Activated CD4-positive, alpha-beta T cell treated with anti-CD3 and anti-CD28 coated beads, Interleukin-2, amount 10 ng/mL, durations not matched to agents 24 days and 14 days (primary cell): ENCODE measurements at places on chromosomes 3 and 15. TPM values are rescaled to one million over a fixed set of nuclear protein-coding genes. Genes with fewer than 3 reads are reported as not detected.

Gene ITGA11
- 2.1 and 3.1 TPM in 2 replicates for total RNA-seq

DNA sequence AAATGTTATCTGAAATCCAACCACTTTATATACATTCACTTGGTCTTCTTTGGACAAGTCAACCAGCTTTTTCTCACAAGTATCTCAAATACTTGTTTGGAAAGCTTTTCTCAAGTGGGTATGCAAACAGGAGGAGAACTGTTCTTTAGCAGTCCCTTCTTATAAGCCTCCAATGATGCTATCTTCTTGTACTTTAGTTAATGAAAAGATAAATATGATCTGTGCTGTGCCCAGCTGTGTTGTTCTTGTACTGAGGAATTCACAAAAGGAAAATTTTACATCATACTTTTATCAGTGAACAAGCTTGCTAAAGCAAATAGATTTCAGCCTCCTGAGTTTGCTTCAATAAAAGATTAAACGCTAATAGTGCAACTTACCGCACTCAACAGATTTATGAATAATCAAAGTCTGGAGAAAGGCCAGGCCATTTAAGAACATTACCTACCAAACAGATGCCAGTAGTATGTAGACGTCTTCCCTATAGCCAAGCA, 395.2 kb downstream of the MECOM start:
- H3K4me1 ChIP-seq = no peaks in the 10 kb centered on the region
- no peaks in the 10 kb centered on the region for H3K36me3 ChIP-seq
- H3K27ac ChIP-seq = no peak overlapping the region
- DNase-seq = no peak
- no peaks in the 10 kb centered on the region for H3K27me3 ChIP-seq

- no peaks in the 10 kb centered on the region for H3K4me1 ChIP-seq
- H3K4me3 ChIP-seq = no peak overlapping the region
- H3K27ac ChIP-seq = no peak overlapping the region
- no peak for DNase-seq
Measured at GRCh38 chr3:185737020-185737419, 87.8 kb downstream of the IGF2BP2 start.

- DNase-seq = no peak
- no peak overlapping the region for H3K27ac ChIP-seq
- H3K36me3 ChIP-seq = no peaks in the 10 kb centered on the region
- H3K27me3 ChIP-seq = peaks cover 19% of the 10 kb centered on the region
- no peaks in the 10 kb centered on the region for H3K4me1 ChIP-seq
Measured at GRCh38 chr3:98746882-98747281, 16.3 kb upstream of the ST3GAL6 start.

GRCh38 chr15:71577071-71577470, 233.3 kb upstream of the NR2E3 start:
- peak; percentile 29 for DNase-seq
- no peak overlapping the region for H3K27ac ChIP-seq
- no peaks in the 10 kb centered on the region for H3K36me3 ChIP-seq
- no peak overlapping the region for H3K4me3 ChIP-seq

DNA sequence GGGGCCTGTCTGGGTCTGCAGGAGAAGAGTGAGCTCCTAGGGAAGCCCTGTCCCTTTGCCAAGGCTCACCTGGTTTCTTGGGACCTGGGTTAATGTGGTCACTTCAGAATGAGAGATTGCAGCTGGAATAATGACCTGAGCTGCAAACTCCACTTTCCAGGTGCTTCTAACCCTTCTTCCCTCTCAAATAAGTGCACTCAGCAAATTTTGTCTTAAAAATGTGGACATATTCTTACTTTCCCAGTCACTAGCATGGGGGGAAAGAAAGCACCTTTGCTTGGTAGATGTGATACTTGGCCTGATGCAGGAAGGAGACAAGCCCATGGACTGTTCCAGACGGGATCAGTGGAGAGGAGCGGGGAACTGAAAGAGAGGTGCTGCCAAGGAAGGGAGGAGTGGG, 38.9 kb upstream of the CDCP1 start:
- H3K36me3 ChIP-seq = no peaks in the 10 kb centered on the region
- H3K27ac ChIP-seq = no peak overlapping the region
- H3K4me1 ChIP-seq = peaks cover 18% of the 10 kb centered on the region
- DNase-seq = no peak
- H3K27me3 ChIP-seq = peaks cover 18% of the 10 kb centered on the region
- no peak overlapping the region for H3K4me3 ChIP-seq

DNA sequence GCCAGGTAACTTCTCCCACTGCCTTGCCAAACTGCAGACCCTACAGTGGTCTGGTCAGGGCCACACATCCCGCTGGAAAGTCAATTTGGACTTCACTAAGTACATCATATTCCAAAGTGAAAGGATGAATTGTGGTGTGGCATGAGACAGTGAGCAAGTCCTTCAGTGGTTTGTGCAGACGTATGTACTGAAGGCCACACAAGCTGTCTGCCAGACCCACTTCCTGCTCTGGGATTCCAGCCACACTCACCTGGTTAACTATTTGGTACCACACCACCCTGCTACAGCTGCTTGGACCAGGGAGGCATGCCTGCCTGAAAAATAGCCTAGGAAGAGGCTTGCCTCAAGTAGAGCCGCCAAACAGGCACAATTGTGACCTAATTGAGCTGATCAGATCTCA, 94.1 kb upstream of the STRIT1 start:
- H3K4me1 ChIP-seq = no peaks in the 10 kb centered on the region
- no peak overlapping the region for H3K4me3 ChIP-seq
- no peaks in the 10 kb centered on the region for H3K36me3 ChIP-seq
- no peak for DNase-seq
- H3K27ac ChIP-seq = no peak overlapping the region

Gene HAPLN3
- 76.6 and 77.0 TPM in 2 replicates for total RNA-seq

Gene CTXN2
- total RNA-seq = 0.07 TPM in 1 of 2 replicates, not detected in the other

GRCh38 chr3:138068046-138068445, 47.4 kb downstream of the DZIP1L start:
- H3K4me3 ChIP-seq = no peak overlapping the region
- no peaks in the 10 kb centered on the region for H3K36me3 ChIP-seq
- DNase-seq = no peak
- H3K4me1 ChIP-seq = peaks cover 12% of the 10 kb centered on the region
- H3K27ac ChIP-seq = no peak overlapping the region

GRCh38 chr3:183491109-183491922, 62.9 kb upstream of the MCF2L2 start:
- peaks cover 38% of the 10 kb centered on the region for H3K36me3 ChIP-seq
- no peak overlapping the region for H3K4me3 ChIP-seq
- H3K27ac ChIP-seq = no peak overlapping the region
- no peaks in the 10 kb centered on the region for H3K27me3 ChIP-seq

Gene GBE1
- total RNA-seq = 39.1 and 40.8 TPM in 2 replicates

DNA sequence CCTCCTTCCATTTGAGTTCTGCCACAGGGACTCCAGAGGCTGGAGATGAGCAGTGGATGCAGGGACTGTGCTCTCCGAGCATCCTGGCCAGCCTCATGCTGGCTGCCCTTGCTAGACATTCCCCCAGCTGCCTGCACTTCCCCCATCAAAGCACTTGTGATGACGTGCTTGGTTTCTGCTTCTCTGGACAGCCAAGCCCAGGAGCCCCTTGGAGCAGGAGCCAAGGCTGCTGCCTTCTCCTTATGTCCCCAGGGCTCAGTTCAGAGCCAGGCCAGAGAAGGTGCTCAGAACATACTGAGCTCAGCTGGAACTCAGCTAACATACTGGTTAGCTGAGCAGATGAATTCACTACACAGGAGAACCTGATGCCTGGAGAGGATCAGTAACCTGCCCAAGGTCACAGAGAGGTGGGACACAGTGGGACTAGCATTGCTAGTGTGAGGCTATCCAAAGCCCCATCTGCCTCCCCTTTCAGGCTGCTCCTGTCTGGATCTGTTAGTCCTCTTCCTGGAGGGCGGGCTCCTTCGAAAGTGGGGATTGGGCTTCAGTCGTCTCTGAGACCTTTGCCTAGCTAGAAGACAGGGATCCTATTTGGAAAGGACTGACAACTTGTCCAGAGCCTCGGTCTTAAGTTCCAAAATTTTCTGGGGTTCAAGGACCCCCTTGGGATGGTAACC, 4.3 kb downstream of the PCBP4 start:
- peaks cover 3% of the 10 kb centered on the region for H3K36me3 ChIP-seq
- DNase-seq = no peak
- no peak overlapping the region for H3K27ac ChIP-seq
- H3K27me3 ChIP-seq = peaks cover 5% of the 10 kb centered on the region

DNA sequence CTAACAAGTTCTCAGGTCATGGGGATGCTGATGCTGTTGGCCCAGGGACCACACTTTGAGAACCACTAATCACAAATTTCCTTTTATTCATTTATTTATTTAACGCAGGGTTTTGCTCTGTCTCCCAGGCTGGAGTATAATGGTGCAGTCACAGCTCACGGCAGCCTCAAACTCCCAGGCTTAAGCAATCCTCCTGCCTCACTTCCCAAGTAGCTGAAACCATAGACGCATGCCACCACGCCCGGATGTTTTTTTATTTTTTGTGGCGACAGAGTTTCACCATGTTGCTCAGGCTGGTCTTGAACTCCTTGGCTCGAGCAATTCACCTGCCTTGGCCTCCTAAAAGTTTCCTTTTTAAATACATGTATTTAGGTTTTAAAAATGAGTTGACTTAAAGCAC, 20.7 kb upstream of the ISLR2 start:
- no peak for DNase-seq
- no peak overlapping the region for H3K27ac ChIP-seq
- H3K4me1 ChIP-seq = no peaks in the 10 kb centered on the region
- peaks cover 5% of the 10 kb centered on the region for H3K27me3 ChIP-seq

Gene FBXW12
- total RNA-seq = 0.14 and 0.28 TPM in 2 replicates

- peaks cover 3% of the 10 kb centered on the region for H3K36me3 ChIP-seq
- DNase-seq = no peak
- no peak overlapping the region for H3K27ac ChIP-seq
- H3K4me1 ChIP-seq = peaks cover 14% of the 10 kb centered on the region
Measured at GRCh38 chr15:67779549-67780111, 45.7 kb upstream of the SKOR1 start.

GRCh38 chr15:77118882-77119321, 48.0 kb upstream of the TSPAN3 start:
- H3K4me3 ChIP-seq = no peak overlapping the region
- H3K4me1 ChIP-seq = peaks cover 14% of the 10 kb centered on the region
- DNase-seq = peak; percentile 82
- peaks cover 3% of the 10 kb centered on the region for H3K36me3 ChIP-seq
